NCI-H774 (cell line): ENCODE measurements at places on chromosomes 6 and 20.

DNA sequence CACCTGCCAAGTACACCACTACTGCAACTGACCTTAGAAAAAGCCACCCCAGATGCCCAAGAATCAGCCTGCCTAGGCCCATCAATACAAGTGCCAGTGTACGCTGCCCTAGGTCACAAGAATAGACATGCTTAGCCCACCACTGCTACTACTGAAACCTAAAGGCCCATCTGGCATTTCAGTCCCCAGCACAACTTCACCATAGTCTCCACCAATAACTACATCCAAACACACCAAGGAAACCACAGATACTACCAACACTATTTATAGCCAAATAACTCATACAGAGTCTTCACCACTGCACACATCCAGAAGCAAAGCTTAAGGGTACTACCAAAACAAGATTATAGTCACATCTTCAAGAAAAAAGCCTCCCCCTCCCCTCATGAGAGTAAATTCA is 28.2 kb downstream of the TREML4 start:
- no peak for DNase-seq

DNA sequence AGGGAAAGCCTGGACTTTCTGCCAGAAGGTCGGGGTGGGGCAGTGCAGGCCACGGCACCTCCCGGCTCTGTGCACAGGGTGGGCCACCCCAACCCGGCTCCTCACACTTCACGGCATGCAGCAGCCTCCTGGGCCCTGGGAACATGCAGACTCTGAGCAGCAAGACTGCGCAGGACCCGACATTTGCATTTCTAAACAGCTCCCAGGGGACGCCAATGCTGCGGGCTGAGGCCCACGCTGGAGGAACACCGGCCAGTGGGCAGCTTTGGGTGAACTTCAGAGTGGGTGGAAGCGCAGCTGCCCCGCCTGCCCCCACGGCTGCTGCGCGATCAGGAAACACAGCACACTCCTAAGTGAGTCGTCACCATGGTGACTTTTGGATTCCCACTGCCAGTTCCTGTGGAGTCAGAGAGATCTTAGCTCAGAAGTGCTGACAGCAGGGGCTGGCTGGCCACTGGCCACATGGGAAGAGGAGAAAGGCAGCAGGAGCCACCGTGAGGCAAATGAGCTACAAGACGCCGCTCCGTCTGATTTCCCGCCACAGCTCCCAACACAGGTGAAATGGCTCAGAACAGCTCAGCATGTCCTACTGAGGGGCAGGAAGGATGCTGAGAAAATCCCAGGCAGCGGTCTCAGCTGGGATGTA is 52.1 kb downstream of the RNASET2 start:
- peak; percentile 28 for DNase-seq

- DNase-seq = no peak
These were observed 227.9 kb downstream of the LAMA2 start for GRCh38 chr6:129110690-129111343.

DNA sequence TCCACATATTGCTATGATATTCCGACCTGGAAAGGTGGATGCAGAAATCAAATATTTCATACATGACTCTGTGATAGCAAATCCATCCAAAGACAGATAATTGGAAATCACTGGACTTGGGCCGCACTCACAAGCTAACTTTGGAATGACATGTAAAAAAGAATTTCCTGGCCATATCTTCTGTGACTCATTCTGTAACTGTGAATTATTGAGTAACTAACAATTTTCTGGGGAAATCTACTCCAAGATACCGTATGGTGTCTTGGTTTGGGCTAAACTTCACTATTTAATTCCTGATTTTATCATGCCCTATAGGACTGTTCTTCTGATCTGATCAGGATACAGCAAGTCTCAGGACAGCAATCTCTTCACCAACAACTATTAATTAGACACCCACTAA is 92.7 kb upstream of the LY86 start:
- DNase-seq = no peak
